ENCODE measurements at places on chromosomes 6 and 20. TPM values are rescaled to one million over a fixed set of nuclear protein-coding genes. Genes with fewer than 3 reads are reported as not detected.

The MCCD1 gene
- total RNA-seq: not detected

The CENPB gene
- 116 TPM for total RNA-seq

The BEND3 gene
- total RNA-seq: 4.3 TPM

The TENT5A gene
- total RNA-seq: 1.0 TPM

The NKX2-4 gene
- not detected for total RNA-seq

The CFB gene
- total RNA-seq: 2.5 TPM

Data from A549 treated with DMSO at 1 μM for 4 hours (cell line).